ENCODE measurements at places on chromosomes 5 and 9. TPM values are rescaled to one million over a fixed set of nuclear protein-coding genes. Genes with fewer than 3 reads are reported as not detected.

GRCh38 chr5:169303119-169303515 lies 2.2 kb upstream of the SLIT3 start:
- no peak for DNase-seq

DNA sequence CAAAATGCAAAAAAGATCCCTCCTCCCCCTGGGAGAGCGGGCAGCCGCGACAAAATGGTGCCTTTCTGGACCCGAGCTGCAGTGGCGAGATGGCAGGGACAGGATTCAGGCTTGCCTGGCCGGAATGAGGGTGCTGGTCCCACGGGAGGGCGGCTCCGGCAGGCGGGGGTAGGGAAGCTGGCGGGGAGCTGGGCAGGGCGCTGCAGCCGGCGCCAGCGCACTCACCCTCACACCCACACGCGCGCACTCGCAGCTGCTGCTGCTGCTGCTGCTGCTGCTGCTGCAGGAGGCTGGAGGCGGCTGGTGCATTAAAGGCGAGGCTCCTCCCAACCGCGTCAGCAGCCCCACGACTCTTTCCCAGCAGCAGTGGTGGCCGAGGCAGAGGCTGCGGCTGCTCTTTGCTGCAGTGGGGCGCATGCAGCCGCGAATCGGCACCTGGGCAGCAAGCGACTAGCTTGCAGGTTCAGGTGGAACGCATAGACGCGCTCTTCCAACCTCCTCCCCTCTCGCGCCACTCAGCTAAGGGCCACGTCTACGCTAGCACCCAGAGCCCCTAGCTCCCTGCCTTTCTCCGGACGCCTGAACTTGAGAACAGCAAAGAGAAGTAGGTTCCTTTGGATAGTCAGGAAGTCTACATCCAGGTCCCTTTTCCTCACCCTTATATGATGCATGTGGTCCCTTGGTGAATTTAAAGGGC lies at the start of gene PPP2R2B:
PPP2R2B (minus strand) TSS at position 282 of the 697 bp plus-strand sequence.
- DNase-seq, result peak; percentile 17

- peak; percentile 90 for DNase-seq
Measured at GRCh38 chr5:10707198-10708142, 53.6 kb downstream of the DAP start.

Gene SIL1
- total RNA-seq, result 7.9 TPM

Gene MAMDC4
- 5.3 TPM for total RNA-seq

Gene BTNL9
- total RNA-seq, result 15.4 TPM

- DNase-seq, result no peak
Measured at GRCh38 chr5:84298628-84299027, 86.1 kb downstream of the EDIL3 start.

DNA sequence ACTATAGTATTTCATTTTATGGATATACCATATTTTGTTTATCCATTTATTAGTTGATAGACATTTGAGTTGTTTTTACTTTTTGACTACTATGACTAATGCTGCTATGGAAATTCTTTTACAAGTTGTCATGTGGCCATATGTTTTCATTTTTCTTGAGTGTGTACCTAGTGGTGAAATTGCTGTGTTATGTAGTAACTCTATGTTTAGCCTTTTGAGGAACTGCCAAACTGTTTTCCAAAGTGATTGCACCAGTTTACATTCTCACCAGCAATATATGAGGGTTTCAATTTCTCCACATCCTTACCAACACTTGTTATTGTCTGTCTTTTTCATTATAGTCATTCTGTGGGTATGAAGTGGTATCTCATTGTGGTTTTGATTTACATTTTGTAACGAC lies 75.4 kb downstream of the GRIA1 start:
- DNase-seq, result peak; percentile 60

DNA sequence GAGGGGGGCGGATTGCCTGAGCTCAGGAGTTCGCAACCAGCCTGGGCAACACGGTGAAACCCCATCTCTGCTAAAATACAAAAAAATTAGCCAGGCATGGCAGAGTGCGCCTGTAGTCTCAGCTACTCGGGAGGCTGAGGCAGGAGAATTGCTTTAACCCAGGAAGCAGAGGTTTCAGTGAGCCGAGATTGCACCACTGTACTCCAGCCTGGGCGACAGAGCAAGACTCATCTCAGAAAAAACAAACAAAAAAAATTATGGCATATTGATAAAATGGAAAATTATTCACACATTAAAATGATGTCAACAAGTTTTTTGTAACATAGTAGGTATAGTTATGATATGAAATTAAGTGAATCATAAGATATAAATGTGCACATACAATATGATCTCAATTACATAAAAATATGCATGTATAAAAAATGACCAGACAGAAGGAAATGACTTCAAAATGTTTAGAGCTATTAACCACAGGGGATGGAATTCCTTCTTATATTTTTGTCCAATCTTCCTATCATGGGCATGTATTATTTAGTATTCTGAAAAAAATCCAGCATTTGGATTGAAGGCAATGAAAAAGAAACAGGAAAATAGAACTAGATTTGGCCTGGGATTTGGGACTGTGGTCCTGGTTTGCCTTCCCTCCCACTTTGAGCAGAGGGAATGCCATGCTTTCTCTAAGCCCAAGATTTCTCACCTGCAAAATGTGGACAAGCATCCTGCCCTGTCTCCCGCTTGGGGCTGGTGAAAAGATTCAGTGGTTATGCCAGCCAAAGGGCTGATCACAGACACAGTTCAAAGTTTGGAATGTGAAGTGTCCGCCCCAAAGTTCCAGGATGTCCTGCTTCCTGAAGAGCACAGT lies 19.5 kb downstream of the SPAAR start:
- no peak for DNase-seq

DNA sequence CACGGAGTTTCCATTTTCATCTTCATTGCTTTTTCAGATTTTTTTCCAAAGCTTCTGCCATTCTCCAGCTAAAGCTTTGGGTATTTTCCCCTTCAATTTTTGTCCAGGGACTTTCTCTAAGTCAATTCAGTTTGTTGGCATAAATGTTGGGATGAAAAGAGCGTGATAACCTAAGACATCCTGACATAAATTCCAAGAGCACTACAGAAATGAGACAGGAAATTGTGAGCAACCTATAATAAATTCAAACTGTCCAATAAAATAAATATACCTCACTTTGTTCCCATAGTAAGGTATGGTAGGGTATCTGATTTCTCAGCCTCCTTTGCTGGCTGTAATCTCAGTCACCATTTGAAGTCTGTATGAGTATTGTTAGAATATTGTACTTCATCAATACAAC lies 8.4 kb downstream of the ADAMTSL1 start:
- DNase-seq, result peak; percentile 20

Gene TTC39B
- 1.5 TPM for total RNA-seq
